ENCODE measurements at places on chromosomes 1 and 21.

GRCh38 chr1:36966242-36966641 is 68.1 kb downstream of the GRIK3 start:
- DNase-seq = no peak

DNA sequence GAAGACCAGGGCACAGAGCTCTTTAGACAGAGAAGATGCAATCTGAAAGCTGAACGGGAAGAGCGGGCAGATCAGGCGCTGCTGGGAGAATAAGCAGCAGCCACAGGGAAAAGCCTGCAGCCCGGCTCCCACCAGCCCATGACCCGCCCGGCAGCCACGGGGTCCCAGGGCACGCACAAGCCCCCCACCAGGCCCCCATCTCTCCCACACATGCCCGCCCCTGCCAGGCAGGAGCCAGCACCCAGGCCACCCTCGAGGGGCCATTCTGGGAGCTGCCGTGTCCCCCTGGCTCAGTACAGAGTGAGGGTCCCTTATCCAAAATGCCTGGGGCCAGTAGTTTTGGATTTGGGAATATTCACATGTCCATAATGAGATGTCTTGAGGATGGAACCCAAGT is 16.3 kb downstream of the SLC19A1 start:
- DNase-seq = no peak

- no peak for DNase-seq
Observed at GRCh38 chr1:113292603-113293255, 97.6 kb upstream of the MAGI3 start.

- no peak for DNase-seq
Observed at GRCh38 chr1:97396463-97396862, 524.4 kb downstream of the DPYD start.

DNA sequence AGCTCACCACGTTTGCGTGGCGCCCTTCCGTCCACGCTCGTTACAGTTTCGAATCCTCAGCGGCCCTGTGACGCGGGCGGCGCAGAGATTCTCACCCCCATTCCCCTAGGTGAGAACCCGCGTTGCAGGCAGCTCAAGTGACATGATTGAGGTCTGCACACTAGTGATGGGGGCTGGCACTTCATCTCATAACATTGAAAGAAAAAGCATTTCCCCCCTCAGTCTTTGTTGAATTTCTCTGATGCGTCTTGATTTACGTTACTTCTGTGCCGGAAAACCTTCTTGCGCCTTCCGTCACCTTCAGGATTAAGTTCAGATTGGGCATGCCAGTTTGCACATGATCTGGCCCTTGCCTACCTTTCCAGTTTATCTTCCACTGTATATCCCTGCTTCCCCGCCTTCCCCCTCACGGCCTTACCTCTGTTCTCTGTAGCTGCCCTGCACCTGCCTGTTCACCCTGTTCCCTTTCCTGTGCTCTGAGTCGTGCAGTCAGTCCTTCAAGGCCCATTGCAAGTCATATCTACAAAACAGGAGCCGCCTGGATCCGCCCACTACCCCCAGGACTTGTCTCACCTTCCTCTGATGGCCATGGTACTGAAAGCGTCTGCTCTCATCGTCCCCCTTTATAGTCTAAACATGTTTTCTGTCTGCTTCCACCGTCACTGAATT is 1.1 kb downstream of the CTPS1 start:
- DNase-seq = no peak

GRCh38 chr1:180888870-180889269 is 23.8 kb upstream of the KIAA1614 start:
- no peak for DNase-seq

- DNase-seq = no peak
Observed at GRCh38 chr1:210250998-210251679, 18.5 kb downstream of the SERTAD4 start.

DNA sequence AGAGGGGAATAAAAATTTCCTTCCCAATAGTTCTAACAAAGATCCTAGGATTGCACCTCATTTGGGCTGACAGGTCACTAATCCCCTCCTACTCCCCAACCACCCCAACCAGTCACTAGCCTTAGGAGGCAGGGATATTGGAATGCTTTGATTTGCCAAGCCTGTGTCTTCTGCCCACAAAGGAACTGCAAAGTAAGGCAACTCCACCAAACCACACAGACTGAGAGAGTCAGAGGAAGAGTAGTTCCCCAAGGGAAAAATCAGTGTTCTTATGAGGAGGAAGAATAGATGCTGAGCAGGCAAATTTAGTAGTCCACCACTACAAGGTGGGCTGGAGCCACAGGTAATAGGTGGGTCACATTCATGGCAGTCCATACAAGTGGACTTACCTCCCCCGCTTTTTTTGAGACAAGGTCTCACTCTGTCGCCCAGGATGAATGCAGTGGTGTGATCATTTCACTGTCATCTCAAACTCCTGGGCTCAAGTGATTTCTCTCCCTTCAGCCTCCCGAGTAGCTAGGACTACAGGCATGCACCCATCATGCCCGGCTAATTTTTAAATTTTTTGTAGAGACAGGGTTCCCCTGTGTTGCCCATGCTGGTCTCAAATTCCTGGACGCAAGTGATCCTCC is 3.7 kb upstream of the TMEM39B start:
- no peak for DNase-seq

- DNase-seq = no peak
Observed at GRCh38 chr1:183443011-183443410, 24.8 kb upstream of the NMNAT2 start.
